ENCODE measurements at places on chromosomes 2 and 18.

DNA sequence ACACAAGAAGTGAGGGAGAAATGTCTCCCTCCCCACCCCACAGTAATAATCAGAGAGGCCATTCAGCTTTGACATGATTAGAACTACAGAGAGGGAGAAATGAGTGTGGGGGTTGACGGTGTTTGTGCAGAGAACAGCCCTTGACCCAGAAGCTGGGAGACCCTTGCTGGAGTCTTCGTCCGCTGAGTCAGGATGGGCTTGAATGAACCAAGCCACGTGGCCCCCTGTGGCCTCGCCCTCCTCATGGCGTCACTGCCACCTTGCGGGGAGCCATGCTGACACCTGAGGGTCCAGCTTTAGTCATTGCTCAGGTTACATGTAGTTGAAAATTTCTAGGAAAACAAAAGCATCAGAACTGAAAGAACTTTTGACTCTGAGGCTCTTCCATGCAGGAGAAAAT lies 101.2 kb downstream of the DGKD start:
- DNase-seq: no peak

DNA sequence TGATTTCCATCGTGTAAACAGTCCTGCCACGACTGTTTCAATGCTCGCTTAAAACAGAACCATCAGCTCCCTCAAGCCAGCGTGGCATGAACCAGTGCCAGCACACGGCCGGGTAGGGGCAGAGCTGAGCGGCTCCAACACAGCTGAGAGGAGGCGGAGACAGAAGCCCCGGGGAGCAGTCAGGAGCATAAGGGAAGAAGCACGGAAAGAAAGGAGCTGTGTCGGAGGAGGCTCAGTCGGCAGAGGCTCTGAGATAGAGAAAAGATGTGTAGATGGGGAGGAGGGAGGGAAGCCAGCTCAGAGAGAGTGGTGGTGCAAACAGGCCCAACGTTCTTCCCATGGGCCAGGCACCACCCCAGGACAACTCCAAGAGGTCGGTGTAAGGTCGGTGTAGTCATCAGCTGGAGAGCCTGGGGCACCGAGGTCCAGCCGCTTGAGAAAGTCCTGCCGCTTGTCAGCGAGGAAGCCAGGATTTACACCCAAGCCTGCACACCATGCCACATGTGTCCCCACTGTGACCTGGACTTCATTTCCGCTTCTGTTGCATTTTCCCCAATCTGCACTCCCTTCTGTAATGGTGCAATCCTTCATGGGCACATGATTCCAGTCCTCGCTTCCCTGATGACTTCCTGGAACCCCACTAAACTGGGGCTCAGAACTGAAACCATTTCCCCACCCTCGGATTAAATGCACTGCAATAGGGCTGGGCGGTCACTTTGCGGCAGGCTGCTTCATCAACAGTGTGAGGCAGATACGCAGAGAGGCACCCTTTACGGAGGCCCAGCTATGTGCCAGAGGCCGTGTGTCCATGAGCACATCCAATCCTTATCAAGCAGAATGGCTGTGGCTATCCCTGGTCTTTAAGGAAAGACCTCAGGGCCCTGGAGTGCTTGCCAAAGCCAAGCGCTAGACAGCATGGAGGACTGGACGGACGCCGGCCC lies 43.5 kb downstream of the CYP27C1 start:
- no peak for DNase-seq

DNA sequence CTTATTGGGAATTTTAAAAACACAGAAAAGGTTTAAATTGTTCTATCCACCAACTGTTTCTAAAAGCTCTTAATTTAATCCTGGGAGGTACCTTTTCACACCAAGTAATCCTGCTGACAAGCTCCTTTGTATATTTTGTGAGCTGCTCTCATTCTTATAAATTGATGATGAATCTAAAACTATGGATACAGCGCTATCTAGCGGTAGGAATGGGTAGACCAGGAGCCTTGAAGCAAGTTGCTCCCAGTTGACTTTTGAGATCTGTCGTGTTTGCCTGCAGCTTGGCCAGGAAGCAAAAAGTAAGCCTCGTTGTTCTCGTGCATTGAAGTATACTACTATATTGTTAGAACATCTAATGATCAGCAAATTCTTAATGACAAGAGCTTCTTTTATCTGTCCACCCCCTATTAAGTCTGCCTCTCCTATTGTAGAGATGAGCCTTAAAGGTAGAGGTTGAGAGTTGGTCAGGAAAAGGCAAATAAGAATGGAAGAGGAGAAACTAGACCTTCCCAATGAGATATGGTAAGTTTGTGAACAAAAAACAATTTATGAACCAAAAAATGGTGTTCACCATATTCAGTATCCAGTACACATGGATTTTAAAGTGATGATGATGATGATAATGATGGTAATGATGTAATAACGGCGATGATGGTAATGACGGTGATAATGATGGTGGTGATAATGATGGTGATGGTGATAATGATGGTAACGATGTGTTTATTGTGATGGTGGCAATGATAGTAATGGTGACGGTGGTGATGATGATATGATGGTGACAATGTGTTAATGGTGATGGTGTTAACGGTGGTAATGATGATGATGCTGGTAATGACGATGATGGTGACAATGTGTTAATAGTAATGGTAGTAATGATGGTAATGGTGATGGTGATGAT lies 212.1 kb upstream of the NCKAP5 start:
- DNase-seq: no peak

- no peak for DNase-seq
These were observed 42.2 kb downstream of the KLHL14 start for GRCh38 chr18:32730620-32731091.

- no peak for DNase-seq
These were observed 210.7 kb upstream of the COPS8 start for GRCh38 chr2:236874866-236875481.

- DNase-seq: no peak
These were observed 106.8 kb downstream of the GRB14 start for GRCh38 chr2:164514491-164514890.

GRCh38 chr18:21257386-21257785 lies 15.4 kb downstream of the GREB1L start:
- no peak for DNase-seq

DNA sequence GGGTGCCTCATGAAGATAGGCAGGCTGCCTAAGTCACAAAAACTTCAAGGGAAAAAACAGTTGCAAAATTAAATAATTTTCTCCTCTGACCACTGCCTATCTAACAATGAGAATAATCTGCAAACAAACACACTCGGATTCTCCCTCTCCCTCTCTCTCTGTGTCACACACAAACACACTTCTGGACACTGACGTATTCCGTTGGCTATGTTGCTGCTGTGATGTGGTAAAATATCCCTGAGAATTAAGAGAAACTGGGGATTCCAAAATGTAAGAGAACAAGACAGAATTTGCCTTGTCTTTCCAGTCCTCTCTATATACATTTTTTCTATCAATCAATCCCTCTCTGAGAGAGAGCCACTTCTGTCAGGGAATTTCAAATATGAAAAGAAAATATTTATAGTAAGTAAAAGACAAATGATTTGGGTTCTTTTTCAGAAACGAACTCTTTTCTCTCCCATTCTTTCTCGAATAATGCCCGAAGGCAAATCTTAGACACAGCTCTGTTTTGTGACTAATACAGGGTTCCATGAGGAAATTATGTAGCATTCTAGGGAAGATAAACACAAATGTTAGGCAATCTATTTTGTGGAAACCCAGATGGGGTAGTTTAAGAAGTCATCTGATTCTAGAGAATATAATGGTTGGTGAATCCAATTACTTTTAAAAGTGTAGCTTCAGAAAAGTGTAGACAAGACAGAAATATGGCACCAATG lies 310.3 kb upstream of the CYP26B1 start:
- no peak for DNase-seq

DNA sequence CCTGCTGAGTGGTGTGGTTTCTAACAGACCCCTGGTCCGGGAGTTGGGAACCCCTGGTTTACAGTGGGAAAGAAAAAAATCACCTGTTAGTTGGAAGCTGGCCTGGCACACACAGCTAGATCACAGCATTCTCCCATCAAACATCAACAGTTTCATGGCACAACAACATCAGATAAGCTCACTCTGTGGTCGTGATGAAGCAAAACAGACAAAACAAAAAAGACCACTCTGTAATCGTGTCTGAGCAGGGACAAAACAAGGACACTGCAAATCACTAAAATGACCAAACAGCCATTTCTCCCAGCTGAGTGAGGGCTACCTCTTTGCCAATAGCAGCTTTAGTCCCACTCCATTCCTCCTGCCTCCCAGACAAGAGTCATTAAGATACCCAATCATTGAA lies 9.0 kb upstream of the IMPACT start:
- no peak for DNase-seq

DNA sequence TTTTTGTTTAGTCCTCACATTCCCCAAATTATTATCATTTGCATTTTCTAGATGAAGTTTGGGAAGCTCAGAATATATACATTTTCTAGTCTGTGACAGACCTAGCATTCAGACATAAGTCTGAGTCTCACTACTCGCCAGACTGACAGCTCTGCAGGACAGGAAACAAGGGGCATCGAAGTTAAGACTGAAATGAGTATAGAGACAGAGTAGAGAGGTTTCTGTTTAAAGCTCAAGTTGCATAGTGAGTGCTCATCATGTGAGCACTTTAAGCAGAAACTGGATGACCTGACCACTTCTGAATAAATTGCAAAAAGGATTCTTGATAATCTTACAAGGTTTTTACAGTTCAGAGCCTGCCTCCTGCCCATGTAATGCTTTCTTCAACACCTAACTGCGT lies 1.1 kb downstream of the HADHB start:
- DNase-seq: no peak

DNA sequence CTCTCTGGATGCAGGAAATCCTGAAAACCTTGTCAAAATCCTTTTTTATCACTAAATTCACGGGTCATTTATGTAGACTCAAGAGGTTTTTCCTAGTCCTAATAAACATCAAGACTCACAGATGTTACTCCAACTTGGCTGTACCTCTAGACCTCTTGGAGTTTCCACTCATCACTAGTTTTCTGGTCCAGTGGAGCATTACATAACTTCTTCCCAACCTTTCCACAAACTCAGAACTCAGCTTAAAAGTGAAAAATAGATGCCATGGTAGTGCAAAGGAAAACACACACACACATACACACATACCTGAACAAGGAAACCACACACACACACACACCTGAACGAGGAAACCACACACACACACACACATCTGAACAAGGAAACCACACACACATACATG lies 807.2 kb downstream of the LRP1B start:
- DNase-seq: no peak

GRCh38 chr18:63237881-63238692 lies 81.5 kb downstream of the BCL2 start:
- no peak for DNase-seq

- no peak for DNase-seq
These were observed 76.8 kb downstream of the MAPRE2 start for GRCh38 chr18:35117951-35118411.

- no peak for DNase-seq
These were observed 6.4 kb downstream of the WNT10A start for GRCh38 chr2:218887079-218887478.

- DNase-seq: no peak
These were observed 196.9 kb downstream of the CTIF start for GRCh38 chr18:48735681-48736255.

GRCh38 chr2:127637236-127637630 lies 8.7 kb upstream of the GPR17 start:
- DNase-seq: no peak

DNA sequence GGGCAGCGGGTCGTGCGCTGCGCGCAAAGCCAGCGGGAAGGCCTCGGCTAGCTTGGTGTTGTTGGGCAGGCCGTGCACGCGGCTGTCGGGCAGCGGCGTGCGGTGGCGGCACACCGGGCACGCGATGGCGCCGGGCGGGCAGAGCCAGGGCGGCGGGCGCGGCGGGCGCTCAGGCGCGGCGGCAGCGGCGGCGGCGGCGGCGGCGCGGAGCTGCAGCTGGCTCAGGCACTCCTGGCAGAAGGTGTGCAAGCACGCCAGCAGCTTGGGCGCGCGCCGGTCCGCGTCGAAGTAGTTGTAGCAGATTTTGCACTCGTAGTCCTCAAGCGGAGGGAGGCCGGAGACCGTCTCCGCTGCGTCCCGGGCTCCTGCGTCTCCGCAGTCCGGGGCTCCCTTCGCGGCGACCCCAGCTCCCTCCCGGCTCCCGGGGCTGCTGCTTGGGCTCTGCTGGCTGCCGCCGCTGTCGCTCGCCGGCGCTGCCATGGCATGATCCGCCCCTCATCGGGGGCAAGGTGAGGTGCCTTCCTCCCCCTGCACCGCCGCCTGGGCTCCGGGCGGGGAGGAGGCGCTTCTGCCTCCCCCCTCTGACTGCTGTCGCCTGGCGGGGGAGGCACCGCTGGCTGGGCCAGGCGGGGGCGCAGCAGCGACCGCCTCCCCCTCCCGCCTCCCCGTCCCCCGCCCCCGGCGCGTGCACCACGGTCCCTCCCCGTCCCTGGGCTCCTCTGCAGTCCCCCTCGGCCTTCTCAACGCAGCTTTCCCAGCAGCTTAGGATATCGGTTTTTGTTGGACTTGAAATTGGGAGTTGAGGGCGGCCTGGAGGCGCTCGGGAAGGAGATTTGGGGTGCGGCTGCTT lies 21.0 kb upstream of the PAX3 start:
- no peak for DNase-seq
